ENCODE measurements at places on chromosomes 2 and 18.

DNA sequence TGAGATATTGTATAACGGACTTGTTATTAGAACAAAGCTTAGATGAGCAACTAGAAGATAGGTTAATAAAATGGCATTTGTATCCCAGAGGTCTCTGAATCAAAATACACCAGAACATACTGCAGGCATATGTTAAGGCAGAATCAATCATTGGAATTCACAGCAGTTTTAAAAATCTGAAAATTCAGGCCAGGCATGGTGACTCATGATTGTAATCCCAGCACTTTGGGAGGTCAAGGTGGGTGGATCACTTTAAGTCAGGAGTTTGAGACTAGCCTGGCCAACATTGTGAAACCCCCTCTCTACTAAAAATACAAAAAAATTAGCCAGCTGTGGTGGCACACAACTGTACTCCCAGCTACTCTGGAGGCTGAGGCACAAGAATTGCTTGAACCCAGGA is 405.2 kb downstream of the ZEB2 start:
- DNase-seq, result no peak

GRCh38 chr18:51890762-51891161 is 449.2 kb upstream of the DCC start:
- DNase-seq, result no peak

GRCh38 chr2:26850505-26850904 is 2.6 kb downstream of the DPYSL5 start:
- no peak for DNase-seq

GRCh38 chr2:150572194-150572766 is 84.8 kb upstream of the RND3 start:
- DNase-seq, result no peak

DNA sequence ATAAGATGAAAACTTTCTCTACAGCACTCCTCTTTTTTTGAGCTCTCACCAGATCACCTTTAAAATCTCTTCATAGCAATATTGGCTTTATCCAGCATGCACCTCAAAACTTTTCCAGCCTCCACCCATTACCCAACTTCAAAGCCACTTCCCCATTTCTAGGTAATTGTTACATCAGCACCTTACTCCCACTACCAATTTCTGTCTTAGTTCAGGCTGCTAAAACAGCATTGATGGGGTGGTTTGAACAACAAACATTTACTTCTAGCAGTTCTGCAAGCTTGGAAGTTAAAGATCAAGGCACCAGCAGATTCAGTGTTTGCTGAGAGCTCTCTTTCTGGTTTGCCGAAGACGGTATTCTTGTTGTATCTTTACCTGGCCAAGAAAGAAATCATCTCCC is 114.0 kb upstream of the SLC39A10 start:
- no peak for DNase-seq

DNA sequence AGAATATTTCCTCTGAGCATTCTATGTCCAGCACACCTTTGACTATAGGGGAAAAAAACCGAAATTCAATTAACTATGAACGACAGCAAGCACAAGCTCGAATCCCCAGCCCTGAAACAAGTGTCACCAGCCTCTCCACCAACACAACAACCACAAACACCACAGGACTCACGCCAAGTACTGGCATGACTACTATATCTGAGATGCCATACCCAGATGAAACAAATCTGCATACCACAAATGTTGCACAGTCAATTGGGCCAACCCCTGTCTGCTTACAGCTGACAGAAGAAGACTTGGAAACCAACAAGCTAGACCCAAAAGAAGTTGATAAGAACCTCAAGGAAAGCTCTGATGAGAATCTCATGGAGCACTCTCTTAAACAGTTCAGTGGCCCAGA is 79.4 kb upstream of the FAM117B start:
- no peak for DNase-seq

- DNase-seq, result no peak
Observed at GRCh38 chr2:219002395-219003266, 9.4 kb upstream of the CRYBA2 start.

All from right hindlimb (tissue), 1 donor.